ENCODE measurements at places on chromosomes 6 and 20.

- no peak for DNase-seq
Observed at GRCh38 chr6:52616059-52616690, 39.3 kb upstream of the TRAM2 start.

DNA sequence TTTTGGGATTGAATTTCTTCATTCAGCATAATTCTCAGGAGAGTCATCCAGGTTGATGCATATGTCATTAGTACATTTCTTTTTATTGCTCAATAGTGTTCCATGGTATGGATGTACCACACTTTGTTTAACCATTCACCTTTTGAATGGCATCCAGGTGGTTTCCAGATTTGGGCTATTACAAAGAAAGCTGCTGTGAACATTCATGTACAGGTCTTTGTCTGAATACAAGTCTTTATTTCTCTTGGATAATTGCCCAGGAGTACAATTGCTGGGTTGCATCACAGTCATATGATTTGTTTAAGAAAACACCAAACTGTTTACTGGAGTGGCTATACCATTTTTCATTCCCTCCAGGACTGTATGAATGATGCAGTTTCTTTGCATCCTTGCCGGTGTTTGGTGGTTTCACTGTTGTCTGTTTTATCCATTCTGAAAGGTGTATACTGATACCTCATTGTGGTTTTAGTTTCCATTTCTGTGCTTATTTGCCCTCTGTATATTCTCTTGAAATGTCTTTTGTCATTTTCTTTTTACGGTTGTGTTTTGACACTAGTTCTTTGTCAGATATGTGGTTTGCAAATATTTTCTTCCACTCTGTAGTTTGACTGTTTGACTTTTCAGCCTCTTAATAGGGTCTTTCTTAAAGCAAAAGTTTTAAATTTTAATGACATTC lies 8.8 kb downstream of the CDKAL1 start:
- DNase-seq: peak; percentile 41

- DNase-seq: no peak
Observed at GRCh38 chr6:129860908-129861665, at the start of gene TMEM244. TSS of gene TMEM244 (minus strand) at chr6:129861315. CDS start at chr6:129861188, 127 bp downstream.

DNA sequence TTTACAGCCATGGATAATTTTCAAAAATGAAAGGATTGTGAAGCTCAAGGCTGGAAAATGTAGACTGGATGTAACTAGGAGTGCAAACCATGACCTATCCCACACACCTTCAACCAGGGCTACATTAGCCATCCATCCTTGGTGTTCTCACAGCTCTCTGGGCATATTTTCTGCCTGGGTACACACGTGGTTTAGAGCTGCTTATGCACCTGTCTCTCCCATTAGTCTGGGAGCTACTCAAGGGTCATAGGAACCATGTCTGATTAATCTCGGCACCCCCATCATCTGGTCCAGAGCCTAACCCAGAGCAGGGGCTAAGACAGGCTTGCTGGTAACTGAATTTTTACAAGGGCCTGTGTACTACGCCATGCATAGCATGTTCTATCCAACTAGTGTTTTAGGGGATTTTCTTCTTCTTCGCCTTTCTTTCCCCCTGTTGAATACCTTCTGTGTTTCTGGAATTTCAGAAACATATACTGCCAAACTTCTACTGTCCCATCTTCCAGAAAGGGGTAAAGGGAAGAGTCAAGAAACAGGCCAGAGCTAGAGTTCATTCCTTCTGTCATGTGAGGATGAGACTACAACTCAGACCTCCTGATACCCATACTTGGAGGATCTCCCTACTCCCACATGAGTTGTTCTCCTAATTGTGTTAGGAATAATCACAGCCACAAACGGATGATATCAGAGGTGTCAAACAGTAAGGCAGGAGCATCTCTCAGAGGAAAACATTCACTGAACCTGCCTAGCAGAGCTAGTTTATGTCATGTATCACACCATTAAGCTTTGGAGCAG lies 25.4 kb upstream of the FAM83C start:
- no peak for DNase-seq

DNA sequence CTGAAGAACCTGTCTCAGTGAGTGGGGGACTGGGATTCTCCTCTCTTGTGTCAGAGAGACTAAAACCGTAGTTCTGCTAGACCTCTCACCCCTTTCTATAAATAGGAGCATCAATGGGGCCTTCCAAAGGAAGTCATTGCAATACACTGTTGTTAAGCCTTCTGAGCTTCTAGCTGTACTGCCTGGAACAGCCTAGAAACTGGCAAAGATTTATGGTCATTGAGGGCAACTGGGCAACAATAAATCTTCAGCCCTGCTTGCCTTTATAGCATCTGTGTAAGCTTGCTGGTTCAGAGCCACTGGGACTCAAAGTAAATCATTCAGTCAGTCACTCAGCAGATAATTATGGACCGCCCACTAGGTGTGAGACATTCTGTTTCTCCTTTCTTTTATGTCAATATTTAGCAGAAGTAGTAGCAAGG lies 53.2 kb downstream of the PPP1R14C start:
- DNase-seq: no peak

DNA sequence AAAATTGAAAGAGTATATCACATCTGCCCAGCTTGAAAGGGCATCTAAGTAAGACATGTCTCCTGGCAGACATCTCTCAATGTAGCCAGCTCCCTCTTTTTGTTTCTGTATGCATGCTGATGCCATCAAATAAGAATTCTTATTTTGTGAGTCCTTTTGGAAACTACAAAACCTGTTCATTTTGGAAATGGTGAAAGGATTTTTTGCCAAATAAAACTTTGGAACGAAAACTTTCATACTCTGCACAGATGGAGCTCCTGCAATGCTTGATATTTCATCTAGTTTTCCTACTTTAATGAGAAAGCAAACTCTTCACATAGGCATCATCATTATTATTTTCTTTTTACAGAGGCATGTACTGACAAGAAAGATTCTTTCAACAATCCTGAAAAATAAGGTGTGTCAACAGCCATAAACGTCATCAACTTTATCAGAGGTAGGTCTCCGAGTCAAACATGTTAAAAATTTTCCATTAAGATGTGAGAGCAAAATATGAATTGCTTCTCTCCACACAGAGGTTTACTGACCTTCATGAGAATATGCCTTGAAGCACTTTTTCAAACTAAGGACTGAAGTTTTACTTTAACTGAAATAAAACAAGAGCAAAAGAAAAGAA lies 26.2 kb upstream of the CMTR1 start:
- no peak for DNase-seq

GRCh38 chr6:93721386-93722048 lies 302.2 kb upstream of the EPHA7 start:
- no peak for DNase-seq

All from GM10248 (cell line).